Fibroblast of skin of back (primary cell): ENCODE measurements at places on chromosomes 16 and 17.

- DNase-seq: peak; percentile 17
Measured at GRCh38 chr16:50303041-50303604, 36.8 kb downstream of the ADCY7 start.

GRCh38 chr17:27776882-27777624 is 23.3 kb downstream of the NOS2 start:
- DNase-seq: no peak

DNA sequence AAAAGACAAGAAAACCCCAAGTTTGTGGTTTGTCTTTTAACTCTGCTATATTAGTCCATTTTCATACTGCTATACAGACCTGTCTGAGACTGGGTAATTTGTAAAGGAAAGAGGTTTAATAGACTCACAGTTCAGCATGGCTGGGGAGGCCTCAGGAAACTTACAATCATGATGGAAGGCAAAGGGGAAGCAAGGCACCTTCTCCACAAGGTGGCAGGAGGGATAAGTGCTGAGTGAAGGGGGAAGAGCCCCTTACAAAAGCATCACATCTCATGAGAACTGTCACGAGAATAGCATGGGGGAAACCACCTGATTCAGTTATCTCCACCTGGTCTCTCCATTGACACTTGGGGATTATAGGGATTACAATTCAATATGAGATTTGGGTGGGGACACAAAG is 13.5 kb upstream of the ADAM11 start:
- DNase-seq: no peak

DNA sequence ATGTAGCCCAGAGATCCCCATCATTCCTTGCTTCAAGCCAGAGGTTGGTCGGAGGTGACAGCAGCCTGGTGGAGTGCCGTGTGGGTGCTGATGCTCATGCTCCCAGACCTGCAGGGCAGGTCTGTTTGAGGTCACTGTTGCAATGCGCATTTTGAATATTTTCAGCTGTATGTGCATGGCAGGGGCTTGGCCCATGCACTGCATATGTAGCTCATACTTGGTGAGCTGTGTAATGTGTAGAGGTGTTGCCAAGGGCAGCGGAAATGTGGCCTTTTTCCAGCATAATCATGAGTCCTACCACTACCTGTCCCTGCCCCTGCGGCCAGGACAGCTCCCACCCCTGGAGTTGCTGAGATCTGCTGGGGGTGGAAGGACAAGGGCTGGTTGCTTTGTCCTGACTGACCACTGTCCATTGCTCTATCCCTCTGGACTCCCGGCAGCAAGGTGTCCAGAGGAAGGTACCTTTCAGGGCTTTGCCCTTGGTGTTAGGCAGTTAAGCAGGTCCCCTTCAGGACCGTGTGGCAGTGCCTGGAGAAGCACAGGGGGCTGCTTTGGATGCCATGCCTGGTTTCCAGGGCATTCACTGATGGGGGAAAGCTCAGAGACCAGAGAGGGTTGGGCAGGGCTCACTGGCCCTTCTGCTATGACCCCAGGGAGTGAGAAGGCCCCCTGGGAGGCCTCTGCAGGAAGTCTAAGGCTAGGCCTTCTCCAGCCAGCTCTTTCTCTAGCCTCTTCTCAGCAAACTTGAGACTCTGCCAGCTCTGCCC is 215.2 kb downstream of the NTN1 start:
- no peak for DNase-seq

- DNase-seq: no peak
Measured at GRCh38 chr17:10516638-10517037, 1.7 kb downstream of the MYH1 start.

GRCh38 chr16:87052506-87052905 is 264.7 kb downstream of the C16orf95 start:
- DNase-seq: peak; percentile 18

DNA sequence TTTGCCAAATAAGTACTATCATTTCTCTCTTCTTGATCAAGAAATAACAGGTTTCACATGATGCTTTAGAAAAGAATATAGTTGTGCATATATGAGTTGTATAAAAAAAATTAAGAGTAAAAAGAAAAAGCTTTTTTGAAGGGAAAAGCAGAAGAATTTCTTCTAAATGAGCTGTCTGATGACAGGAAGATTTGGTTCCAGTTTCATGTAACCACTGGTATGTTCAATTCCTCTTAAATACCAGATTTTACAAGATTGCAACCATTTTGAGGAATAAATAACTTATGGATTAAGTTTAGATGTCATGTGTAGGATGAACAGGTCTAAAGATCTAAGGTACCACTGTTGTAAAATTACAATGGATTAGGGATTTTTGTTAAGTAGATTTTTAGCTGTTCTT is 45.0 kb downstream of the VMP1 start:
- DNase-seq: peak; percentile 35

GRCh38 chr17:80892900-80893603 is 98.6 kb upstream of the CHMP6 start:
- DNase-seq: peak; percentile 70
